ENCODE measurements at places on chromosomes 1 and 21.

GRCh38 chr1:12121212-12122003, 45.4 kb upstream of the TNFRSF1B start:
- no peak for DNase-seq

- no peak for DNase-seq
Observed at GRCh38 chr21:24339406-24339805, 1267.9 kb downstream of the MRPL39 start.

- no peak for DNase-seq
Observed at GRCh38 chr1:94250341-94250740, 13.0 kb upstream of the ARHGAP29 start.

GRCh38 chr1:229862017-229862774, 204.8 kb upstream of the GALNT2 start:
- DNase-seq = no peak

- DNase-seq = no peak
Observed at GRCh38 chr1:178055779-178056471, 38.0 kb upstream of the RASAL2 start.

DNA sequence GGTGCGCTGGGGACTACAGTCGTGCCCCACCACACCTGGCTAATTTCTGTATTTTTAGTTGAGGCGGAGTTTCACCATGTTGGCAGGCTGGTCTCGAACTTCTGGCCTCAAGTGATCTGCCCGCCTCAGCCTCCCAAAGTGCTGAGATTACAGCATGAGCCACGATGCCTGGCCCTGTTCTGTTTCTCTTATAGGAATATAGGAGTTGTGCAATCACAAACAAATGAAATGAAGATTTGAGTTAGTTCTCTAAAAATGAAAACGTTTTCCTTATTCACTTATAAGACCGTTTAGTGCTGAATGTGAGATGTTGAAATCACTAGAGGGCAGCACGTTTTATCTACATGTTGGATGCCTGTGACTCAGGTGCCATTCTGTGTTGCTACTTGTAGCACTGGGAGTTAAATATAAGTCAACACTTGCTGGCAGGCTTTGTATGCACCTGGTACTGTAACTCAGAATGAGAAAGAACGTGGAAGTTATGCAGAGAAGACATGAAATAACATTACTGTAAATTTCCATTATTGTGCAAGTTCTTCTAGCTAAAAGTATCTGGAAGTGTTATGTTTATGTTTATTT, 45.8 kb downstream of the MIGA1 start:
- DNase-seq = no peak

Data from stimulated activated CD4-positive, alpha-beta T cell treated with anti-CD3 and anti-CD28 coated beads, TNF-alpha, amount 100 ng/mL, for 1 hour (primary cell).